Memory B cell (primary cell): ENCODE measurements at places on chromosomes 7 and 10.

DNA sequence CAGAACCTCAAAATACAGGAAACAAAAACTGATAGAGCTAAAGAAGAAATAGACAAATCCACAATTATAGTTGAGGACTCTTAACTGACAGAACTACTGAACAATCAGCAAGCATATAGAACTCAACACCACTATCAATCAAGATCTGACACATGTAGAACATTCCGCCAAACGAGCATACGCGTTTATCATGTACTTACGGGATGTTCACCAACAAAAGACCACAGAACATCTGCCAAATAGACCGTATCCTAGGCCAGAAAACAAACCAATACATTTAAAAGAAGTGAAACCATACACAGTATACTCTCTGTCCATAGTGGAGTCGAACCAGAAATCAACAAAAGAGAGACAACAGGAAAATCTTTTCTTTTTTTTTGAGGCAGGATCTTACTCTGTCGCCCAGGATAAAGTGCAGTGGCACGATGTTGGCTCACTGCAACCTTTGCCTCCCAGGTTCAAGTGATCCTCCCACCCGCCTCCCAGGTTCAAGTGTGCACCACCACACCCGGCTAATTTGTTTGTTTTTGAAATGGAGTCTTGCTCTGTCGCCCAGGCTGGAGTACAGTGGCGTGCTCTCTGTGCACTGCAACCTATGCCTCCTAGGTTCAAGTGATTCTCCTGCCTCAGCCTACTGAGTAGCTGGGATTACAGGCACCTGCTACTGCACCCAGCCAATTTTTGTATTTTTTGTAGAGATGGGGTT, 5.1 kb downstream of the GNA12 start:
- H3K4me1 ChIP-seq, result peaks cover 62% of the 10 kb centered on the region
- DNase-seq, result peak; percentile 56
- H3K4me3 ChIP-seq, result peak overlapping the region; percentile 63
- peaks cover 27% of the 10 kb centered on the region for H3K36me3 ChIP-seq
- no peaks in the 10 kb centered on the region for H3K27me3 ChIP-seq
- peak overlapping the region; percentile 93 for H3K27ac ChIP-seq

DNA sequence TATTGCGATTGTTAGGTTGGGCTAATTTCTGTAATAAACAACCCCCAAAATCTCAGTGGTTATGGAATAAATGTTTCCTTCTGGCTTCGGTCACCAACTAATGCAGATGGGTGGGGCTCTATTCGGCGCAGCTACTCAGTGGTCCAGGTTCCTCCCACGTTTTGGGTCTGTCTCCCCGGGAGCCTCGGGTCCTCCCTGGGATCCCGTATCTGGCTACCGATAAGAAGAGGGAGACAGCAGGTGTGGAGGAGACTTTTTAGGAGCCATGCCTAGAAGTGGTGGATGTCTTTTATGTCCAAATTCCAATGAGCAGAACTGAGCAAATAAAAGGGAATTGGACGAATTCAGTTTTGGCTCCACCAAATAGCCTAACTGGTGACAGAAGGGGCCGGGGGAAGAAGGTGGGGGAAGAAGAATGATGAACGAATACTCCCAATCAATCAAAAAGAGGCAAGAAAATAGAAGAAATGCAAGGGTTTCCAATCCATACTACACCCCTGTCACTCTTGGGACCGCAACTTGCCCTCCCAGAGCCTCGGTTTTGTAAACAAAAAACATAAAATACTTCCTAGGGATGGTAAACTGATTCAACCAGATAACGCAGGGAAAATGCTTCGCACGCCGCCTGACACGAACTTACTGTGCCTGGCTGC, 498 bp upstream of the C10orf53 start:
- H3K27me3 ChIP-seq, result peaks cover 14% of the 10 kb centered on the region
- H3K4me1 ChIP-seq, result no peaks in the 10 kb centered on the region
- H3K4me3 ChIP-seq, result no peak overlapping the region
- H3K27ac ChIP-seq, result no peak overlapping the region
- no peaks in the 10 kb centered on the region for H3K36me3 ChIP-seq
- no peak for DNase-seq

DNA sequence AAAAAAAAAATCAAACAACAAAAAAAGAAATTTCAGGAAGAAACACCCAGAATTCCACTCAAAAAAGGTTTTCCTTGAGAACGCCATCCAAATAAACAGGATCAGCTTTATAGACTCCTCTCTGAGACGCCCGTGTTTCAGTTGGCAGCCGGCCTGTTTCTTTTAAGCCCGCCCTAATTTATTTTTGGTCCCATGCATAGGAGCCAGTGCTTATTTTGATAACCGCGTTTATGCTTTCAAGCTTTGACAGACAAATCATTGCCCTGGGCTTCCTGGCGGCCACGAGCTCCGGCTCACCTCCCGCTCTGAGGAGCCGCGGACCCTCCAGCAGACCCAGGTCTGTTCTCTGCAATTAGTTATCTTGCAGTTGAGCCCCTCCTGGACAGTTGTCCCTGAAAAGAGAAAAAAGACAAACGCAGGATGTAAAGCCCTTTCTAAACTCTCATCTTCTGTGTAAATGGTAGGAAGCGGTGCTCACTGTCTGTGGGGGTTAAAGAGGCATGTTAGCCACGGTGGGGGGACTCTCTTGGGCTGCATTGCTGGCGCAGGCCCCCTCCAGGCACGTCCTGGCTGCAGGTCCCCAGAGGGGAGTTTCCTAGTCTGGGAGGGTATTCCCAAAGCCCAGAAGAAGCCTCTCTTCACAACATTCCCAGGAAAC, 22.2 kb upstream of the UNCX start:
- no peak for DNase-seq
- no peaks in the 10 kb centered on the region for H3K4me1 ChIP-seq

DNA sequence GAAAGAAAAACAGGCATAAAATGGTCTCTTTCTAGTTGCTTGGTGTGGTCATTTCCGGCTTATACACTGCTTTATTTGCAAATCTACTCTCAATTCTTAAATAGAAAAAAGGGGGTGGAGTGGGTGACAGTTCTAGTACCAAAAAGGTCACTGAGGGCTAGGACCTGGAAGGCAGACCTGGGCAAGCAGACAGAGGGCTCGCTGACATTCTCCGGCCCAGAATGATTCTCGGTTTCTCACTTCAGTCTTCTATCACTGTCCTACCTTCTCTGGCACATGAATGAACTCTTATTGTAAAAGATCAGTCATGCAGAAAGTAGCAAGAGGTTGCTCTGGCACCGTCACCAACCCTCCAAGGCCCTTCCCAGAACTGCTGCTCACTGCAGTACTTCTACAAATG, 54.0 kb downstream of the MALSU1 start:
- H3K36me3 ChIP-seq, result no peaks in the 10 kb centered on the region
- peaks cover 8% of the 10 kb centered on the region for H3K4me1 ChIP-seq
- H3K27ac ChIP-seq, result peak overlapping the region; percentile 49
- H3K27me3 ChIP-seq, result no peaks in the 10 kb centered on the region
- no peak overlapping the region for H3K4me3 ChIP-seq
